Activated CD8-positive, alpha-beta memory T cell treated with anti-CD3 and anti-CD28 coated beads, Interleukin-2, amount 10 ng/mL, durations not matched to agents 7 days and 5 days (primary cell): ENCODE measurements at places on chromosomes 3 and 15. TPM values are rescaled to one million over a fixed set of nuclear protein-coding genes. Genes with fewer than 3 reads are reported as not detected.

Gene THRB
- not detected for total RNA-seq

Gene SERINC4
- 0.20 TPM for total RNA-seq

Gene POPDC2
- total RNA-seq: 3.1 TPM

Gene C3orf85
- total RNA-seq: not detected

Gene LYSMD2
- total RNA-seq: 16.0 TPM

Gene AMIGO3
- 0.19 TPM for total RNA-seq

DNA sequence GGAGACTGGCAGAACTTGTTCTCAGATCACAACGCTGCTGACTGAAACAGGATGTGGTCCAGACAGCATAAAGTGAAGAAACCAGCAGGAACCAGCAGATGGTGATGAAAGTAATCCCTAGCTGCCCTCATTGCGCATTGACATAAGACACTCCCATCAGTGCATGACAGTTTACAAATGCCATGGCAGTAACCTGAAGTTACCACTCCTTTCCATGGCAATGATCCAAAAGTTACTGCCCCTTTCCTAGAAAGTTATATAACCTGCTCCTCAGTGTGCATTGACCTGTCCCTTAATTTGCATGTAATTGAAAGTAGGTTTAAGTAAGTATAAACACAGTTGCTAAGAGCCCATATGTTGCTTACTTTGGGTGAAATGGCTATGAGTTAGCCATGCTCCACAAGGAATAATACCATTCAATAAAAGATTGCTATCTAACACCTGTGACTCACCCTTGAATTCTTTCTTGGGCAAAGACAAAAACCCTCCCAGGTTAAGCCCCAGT is 149.1 kb upstream of the CD96 start:
- H3K4me1 ChIP-seq: peaks cover 12% of the 10 kb centered on the region
- H3K36me3 ChIP-seq: peaks cover 16% of the 10 kb centered on the region
- peak; percentile 60 for DNase-seq
- no peak overlapping the region for H3K4me3 ChIP-seq

DNA sequence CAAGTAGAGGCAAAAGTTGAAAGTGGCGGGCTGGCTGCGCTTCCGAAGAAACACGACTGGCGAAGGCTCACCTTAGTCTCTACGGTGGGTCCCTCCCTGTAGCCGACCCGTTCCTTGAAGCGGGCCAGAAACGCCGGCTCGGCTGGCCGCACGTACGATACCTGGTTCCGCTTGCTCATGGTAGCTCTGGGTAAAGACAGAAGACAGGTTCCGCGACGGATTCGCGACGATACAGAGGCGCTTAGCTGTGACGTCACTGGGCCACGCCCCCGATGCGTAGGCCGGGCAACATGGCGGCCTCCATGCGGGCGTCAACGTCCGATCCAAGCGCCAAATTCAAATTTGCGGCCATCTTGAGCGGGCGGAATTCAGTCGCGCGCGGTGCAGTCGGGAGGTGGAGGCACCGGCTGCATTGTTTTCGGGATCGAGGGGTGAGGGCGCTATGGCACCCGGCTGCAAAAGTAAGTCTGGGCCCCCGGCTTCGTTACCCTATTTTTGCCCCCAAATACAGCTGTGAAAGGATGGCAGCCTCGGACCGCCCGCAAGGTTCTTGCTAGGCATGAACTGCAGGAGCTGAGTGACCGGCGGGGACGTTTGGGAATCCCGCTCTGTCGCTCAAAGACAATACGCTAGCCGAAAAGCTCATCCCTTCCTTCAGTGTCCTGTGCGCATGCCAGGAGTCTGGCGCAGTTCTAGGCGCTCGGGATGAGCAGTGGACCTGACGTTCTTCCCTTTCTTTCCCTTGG is at the start of the genes KIAA1143 and KIF15:
Gene KIAA1143, minus strand, starts transcription at position 196 of the 746 bp plus-strand sequence. Its CDS starts 17 bp downstream, at position 179.
Gene KIF15, plus strand, starts transcription at position 371 of the 746 bp plus-strand sequence. Its CDS starts 72 bp downstream, at position 443.
- H3K4me1 ChIP-seq: peaks cover 28% of the 10 kb centered on the region
- no peaks in the 10 kb centered on the region for H3K27me3 ChIP-seq
- peak; percentile 98 for DNase-seq
- H3K36me3 ChIP-seq: peaks cover 74% of the 10 kb centered on the region
- peak within 1 kb of the TSS; percentile 93 for H3K27ac ChIP-seq

DNA sequence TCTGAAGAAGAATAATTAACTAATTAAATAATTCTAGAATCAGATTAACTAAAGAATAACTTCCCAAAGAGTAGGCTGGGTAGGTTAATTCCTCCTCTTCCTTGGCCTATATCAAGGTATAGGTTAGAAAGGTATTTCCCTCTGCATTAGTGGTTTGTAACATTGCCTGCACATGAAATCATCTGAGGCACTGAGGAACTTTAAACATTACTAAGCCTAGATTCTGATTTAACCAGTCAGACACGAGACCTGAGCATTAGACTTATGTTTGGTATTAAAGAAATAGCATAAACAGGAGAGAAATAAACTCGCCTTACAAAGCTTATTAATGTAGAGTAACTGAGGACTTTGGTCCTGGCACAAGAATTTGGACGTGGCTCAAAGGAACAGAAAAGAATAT is 84.2 kb downstream of the FGF7 start:
- DNase-seq: no peak
- no peak overlapping the region for H3K4me3 ChIP-seq
- H3K36me3 ChIP-seq: no peaks in the 10 kb centered on the region

DNA sequence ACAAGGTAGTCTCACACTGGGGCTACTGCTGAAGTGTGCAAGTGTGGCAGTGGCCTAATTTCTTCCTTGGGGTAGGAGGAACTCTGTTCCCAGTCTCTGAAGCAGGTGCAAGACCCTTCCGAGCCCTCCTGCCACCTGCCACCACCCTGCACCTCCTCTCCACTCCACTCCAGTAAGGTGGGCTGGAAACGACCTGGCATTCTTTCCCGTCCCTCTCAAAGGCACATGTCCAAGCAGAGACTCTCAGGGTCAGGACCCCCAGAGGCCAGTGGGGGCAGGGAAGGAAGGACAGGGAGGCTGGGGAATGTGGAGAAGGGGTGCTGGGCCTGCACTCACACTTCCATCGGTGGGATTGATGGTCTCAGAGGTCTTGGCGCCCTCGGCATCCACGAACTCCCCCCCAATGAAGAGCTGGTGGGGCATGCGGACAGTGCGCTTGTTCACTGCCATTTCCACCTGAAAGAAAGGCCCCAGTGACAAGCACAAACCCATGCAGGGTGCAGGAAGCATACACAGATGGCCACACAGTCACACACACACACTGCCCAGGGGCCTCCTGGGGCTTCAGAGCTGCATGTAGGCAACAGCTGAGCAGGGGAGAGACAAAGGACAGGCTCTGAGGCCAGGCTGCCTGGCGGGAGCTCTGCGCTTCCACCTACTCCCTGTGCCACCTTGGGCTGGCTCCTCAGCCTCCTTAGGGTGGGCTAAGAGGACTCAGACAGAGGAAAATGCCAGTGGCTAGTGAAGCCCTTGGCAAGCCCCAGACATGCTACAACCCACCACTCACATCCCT is 43.8 kb downstream of the ALDH1L1 start:
- no peaks in the 10 kb centered on the region for H3K4me1 ChIP-seq
- peaks cover 31% of the 10 kb centered on the region for H3K27me3 ChIP-seq
- no peak overlapping the region for H3K27ac ChIP-seq
- no peak overlapping the region for H3K4me3 ChIP-seq
- no peaks in the 10 kb centered on the region for H3K36me3 ChIP-seq

- H3K27me3 ChIP-seq: no peaks in the 10 kb centered on the region
- peak overlapping the region; percentile 100 for H3K27ac ChIP-seq
- no peak for DNase-seq
Measured at GRCh38 chr3:113741620-113742019, 4.4 kb downstream of the NAA50 start.

GRCh38 chr3:64306745-64307144 is 81.5 kb upstream of the PRICKLE2 start:
- H3K4me3 ChIP-seq: no peak overlapping the region
- no peak overlapping the region for H3K27ac ChIP-seq
- H3K36me3 ChIP-seq: no peaks in the 10 kb centered on the region

DNA sequence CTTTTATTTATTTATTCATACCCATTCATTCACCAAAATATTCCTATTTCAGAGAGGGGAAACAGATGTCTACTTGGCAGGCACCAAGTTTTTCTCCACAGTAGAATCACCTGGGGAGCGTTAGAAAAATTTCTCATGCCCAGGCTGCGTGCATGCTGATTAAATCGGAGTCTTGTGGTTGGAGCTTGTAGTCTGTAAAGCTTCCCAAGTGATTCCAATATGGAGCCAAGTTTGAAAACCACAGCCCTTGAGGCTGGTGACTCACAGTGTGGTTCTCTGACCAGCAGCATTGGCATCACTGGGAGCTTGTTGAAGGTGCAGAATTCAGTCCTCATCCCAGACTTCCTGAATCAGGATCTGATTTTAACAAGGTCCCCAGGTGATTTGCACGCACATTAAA is 49.7 kb downstream of the PDHB start:
- peaks cover 20% of the 10 kb centered on the region for H3K36me3 ChIP-seq
- H3K4me1 ChIP-seq: peaks cover 29% of the 10 kb centered on the region
- no peaks in the 10 kb centered on the region for H3K27me3 ChIP-seq
- H3K27ac ChIP-seq: no peak overlapping the region
- DNase-seq: no peak

DNA sequence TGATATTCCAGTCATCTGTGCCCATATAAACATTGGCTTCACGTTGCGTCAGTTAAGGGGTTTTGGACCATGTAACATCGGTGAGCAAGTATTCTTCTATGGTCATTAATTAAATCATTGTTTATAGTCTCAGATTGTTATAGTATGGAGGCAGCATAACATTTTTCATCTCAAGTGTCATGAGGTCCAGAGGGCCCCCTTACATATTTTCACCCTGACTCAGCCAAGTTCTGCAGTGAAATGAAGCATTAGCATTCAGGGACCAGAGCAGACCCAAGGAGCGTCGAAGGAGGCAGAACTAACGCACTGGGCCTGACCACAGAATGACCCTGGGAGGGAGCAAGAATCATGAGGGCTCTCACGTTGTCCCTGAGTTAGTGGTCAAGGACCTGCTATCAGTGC is 171.5 kb downstream of the LRTM1 start:
- H3K27ac ChIP-seq: no peak overlapping the region
- DNase-seq: no peak
- no peaks in the 10 kb centered on the region for H3K27me3 ChIP-seq
- no peaks in the 10 kb centered on the region for H3K36me3 ChIP-seq
- H3K4me1 ChIP-seq: no peaks in the 10 kb centered on the region
- H3K4me3 ChIP-seq: no peak overlapping the region

DNA sequence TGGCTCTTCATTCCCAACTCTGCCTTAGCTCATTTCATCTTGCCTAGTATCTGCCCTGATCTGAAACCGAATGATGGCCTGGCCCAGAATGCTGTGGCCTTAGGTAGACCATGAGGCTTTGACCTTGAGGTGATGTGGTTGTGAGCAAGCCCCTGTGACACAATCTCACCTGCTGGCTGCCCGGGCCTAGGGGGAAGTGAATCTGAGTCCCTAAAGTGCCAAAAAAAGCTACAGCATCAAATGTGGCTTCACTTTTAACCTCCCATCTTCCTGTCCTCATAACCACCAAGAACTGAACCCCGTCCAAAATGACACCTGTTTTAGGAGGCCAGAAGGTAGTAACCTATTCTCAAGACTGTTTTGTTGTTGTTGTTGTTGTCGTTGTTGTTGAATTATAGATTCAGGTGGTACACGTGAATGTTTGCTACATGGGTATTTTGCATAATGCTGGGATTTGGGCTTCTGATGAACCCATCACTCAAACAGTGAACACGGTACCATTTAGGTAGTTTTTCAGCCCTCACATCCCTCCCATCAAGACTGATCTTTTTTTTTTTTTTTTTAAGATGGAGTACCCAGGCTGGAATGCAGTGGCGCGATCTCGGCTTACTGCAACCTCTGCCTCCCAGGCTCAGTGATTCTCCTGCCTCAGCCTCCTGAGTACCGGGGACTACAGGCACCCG is 54.6 kb downstream of the MCCC1 start:
- no peak overlapping the region for H3K4me3 ChIP-seq
- H3K36me3 ChIP-seq: peaks cover 45% of the 10 kb centered on the region
- H3K27ac ChIP-seq: no peak overlapping the region
- H3K4me1 ChIP-seq: peaks cover 16% of the 10 kb centered on the region
- no peaks in the 10 kb centered on the region for H3K27me3 ChIP-seq
